ENCODE measurements at places on chromosomes 16 and 17. TPM values are rescaled to one million over a fixed set of nuclear protein-coding genes. Genes with fewer than 3 reads are reported as not detected.
A peak's percentile ranks its signal among the peaks of the same experiment; 100 is the strongest.

GRCh38 chr16:57233944-57234706 lies 10.9 kb upstream of the ARL2BP start:
- H3K27me3 ChIP-seq = no peaks in the 10 kb centered on the region
- no peaks in the 10 kb centered on the region for H3K4me1 ChIP-seq
- peaks cover 73% of the 10 kb centered on the region for H3K36me3 ChIP-seq
- H3K4me3 ChIP-seq = no peak overlapping the region
- H3K27ac ChIP-seq = peak overlapping the region; percentile 1

- no peaks in the 10 kb centered on the region for H3K4me1 ChIP-seq
- no peak overlapping the region for H3K27ac ChIP-seq
- no peak overlapping the region for H3K4me3 ChIP-seq
- H3K36me3 ChIP-seq = no peaks in the 10 kb centered on the region
- no peaks in the 10 kb centered on the region for H3K27me3 ChIP-seq
Observed at GRCh38 chr17:73888862-73889261, 244.6 kb upstream of the SDK2 start.

DNA sequence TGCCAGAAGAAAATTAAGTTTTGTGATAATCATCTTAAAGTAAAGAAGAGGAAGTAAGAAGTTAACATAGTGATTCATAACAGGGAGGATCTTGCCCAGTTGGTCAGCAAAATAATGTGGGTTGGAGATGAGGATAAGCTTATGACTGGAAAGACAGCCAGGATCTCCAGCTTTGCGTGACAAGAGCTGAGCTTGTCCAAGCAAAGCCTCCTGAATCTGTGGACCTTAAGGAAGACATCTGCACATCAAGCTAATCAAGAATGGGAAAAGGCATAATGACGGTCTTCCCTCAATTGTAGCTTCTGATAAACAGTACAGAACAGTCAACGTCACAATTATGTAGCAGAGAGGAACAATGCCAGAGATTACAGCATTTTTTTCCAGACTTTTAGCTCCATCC lies 744.7 kb upstream of the GOT2 start:
- H3K4me1 ChIP-seq = no peaks in the 10 kb centered on the region
- DNase-seq = no peak
- no peaks in the 10 kb centered on the region for H3K36me3 ChIP-seq
- H3K27me3 ChIP-seq = no peaks in the 10 kb centered on the region

Gene SPATA32
- not detected for total RNA-seq

Gene CIITA
- 3.2 TPM for total RNA-seq

Gene FOXN1
- not detected for total RNA-seq

DNA sequence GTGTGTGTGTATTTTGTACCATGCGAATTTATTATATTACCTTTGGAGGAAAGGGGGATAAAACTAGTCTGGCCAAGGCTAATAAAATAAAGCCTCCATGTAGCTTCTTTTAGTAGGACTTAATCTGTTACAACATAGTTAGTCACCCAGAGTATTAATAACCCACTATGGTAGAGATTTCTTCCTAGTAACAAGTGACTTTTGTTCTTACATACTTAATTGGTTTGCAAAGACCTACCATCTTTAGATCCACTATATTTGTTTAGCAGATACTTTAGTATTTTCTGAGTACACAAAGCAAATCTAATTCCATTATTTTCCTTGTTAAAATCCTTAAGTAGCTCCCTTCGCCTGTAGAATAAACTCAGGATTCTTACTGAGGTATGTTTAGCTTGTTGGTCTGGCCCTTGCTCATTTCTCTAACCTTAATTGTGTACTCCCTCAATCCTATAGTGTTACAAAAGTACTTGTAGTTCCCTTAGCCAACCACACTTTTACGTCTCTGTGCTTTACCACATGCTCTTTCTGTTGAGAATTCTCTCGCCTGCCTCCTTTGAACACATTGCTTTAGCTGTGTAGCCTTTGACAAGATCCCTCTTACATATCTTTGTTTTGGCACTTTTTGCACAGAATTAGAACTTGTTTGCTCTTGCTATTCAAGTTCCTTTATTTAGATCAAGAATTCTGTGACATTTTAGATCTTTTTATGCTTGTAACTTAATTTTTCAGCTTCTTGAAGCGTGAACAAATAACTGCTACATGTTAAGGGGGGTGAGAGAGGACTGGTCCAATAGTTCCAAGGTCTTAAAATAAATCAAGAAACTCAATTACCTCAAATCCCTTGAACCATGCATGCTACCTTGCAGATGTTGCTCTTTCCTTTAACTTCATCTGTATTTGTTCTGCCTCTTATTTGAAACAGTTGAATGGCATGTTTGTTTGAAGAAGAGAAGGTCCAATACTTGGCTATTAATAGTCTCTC lies 23.8 kb downstream of the CLTC start:
- no peaks in the 10 kb centered on the region for H3K27me3 ChIP-seq
- no peak overlapping the region for H3K27ac ChIP-seq
- H3K4me3 ChIP-seq = no peak overlapping the region
- DNase-seq = no peak
- H3K4me1 ChIP-seq = peaks cover 55% of the 10 kb centered on the region

GRCh38 chr17:27158382-27158781 lies 135.5 kb upstream of the WSB1 start:
- no peak overlapping the region for H3K4me3 ChIP-seq
- no peak overlapping the region for H3K27ac ChIP-seq
- H3K36me3 ChIP-seq = no peaks in the 10 kb centered on the region
- DNase-seq = no peak

DNA sequence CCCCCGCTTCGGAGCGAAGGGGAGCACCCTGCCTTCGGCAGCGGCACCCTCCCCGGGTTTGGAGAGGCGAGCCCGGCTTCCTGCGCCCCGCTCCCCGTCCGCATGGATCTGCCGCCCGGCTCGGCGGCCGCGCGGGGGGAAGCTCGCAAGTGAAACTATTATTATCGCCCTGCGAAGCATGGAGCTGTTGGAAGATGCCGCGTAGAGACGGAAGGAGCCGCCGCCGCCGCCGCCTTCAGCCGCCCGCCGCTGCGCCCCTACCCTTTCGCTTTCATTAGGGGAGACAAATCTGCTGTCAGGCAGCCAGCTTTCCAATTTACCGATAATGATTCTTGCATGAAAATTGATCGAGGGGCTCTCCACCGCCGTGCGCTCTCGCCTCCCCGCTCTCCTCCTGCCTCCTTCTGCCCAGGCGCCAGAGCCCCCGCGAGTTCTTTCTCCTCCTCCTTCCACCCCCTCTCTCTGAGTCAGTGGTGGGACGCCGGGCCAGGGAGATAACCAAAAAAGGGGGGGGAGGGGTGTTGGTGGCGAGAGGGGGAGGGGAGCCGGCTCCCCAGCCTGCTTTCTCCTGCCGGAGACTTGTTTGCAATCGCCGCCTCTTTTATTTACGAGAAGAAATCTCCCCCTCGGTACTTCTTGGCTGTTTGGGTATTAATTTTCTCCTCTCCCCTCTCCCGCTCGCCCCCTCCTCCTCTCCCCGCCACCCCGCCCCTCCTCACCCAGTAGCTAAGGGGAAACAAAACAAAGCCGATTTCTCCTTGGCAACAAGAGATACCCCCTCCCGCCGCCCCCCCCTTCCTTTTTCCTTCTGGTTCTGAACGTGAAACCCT lies 58.0 kb upstream of the GSE1 start:
- peaks cover 65% of the 10 kb centered on the region for H3K4me1 ChIP-seq
- peak; percentile 87 for DNase-seq
- H3K36me3 ChIP-seq = no peaks in the 10 kb centered on the region
- H3K27ac ChIP-seq = peak overlapping the region; percentile 88

- no peaks in the 10 kb centered on the region for H3K4me1 ChIP-seq
- H3K36me3 ChIP-seq = no peaks in the 10 kb centered on the region
- H3K4me3 ChIP-seq = no peak overlapping the region
- no peak for DNase-seq
- H3K27me3 ChIP-seq = no peaks in the 10 kb centered on the region
Observed at GRCh38 chr16:21228361-21228872, 5.1 kb upstream of the ANKS4B start.

DNA sequence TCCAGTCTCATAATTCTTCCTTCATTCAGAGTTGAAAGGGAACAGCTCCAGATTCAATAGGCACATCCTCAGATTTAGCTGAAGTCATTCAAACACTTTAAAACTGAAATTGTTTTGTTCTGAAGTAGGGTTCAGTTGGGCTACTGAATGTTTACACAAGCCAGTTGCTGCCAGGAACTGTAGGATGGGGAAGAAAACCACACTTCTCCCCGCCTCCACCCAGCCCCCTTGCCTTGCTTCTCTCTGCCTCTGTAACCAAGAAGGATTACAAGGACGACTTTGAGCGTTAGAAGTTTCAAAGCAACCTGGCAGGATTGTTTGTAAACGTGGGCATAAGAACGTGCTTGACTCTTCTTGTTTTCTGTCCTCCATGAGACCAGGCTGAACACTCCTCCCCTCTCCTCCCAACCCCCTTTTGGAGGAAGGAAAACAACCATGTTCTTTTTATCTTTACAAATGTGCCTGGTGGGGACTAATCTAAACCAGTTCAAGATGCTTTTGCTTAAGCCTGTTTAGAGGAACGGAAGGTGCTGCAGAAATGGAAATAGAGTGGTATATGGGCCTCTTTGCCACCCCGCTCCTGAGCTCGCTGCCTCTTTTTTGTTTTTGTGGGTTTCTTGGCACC lies 287.9 kb downstream of the FTO start:
- DNase-seq = no peak
- H3K27me3 ChIP-seq = no peaks in the 10 kb centered on the region
- no peak overlapping the region for H3K4me3 ChIP-seq
- H3K4me1 ChIP-seq = no peaks in the 10 kb centered on the region
- H3K27ac ChIP-seq = no peak overlapping the region

Data from right atrium auricular region (tissue), 2 donors.